Chondrocyte (in vitro differentiated cells): ENCODE measurements at places on chromosomes 16 and 17.

DNA sequence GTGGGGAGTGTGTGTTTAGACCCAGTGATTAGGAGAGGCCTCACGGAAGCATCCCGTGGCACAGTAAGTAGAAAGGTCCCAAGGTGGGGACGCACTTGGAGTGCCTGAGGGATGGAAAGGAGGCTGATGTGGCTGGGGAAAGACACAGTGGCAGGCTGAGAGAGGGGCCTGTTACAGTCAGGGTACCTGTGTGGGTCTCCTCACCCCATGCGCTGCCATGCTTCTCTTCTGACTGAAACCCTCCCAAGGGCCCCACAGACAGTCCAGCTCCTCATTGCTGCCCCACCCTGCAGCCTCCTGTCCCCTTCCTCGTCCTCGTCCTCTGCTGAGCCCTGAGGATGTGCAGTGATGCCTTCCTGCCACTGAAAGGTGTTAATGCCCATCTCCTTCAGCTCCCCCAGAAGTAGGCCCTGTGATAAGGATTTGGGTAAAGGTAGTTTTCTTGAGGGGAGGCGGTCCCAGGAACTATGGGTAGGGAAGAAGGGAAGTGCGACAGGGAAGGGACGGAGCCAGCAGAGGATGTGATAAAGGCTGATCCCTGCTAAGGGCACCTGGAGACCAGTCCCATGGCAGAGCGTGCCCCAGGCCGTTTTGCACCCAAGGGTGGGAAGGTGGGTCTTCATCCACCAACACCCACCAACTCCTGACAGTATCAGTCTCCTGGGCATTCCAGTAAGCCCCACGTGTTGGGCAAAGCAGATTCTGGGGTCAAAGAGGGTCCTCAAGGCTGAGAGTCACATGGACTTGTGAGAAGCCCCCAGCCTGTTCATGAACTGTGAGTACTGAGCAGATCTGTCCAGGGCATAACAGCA, 237.2 kb downstream of the GSG1L start:
- H3K4me3 ChIP-seq, result no peak overlapping the region
- H3K36me3 ChIP-seq, result peaks cover 2% of the 10 kb centered on the region
- H3K4me1 ChIP-seq, result no peaks in the 10 kb centered on the region
- peaks cover 20% of the 10 kb centered on the region for H3K27me3 ChIP-seq
- peak; percentile 59 for DNase-seq

DNA sequence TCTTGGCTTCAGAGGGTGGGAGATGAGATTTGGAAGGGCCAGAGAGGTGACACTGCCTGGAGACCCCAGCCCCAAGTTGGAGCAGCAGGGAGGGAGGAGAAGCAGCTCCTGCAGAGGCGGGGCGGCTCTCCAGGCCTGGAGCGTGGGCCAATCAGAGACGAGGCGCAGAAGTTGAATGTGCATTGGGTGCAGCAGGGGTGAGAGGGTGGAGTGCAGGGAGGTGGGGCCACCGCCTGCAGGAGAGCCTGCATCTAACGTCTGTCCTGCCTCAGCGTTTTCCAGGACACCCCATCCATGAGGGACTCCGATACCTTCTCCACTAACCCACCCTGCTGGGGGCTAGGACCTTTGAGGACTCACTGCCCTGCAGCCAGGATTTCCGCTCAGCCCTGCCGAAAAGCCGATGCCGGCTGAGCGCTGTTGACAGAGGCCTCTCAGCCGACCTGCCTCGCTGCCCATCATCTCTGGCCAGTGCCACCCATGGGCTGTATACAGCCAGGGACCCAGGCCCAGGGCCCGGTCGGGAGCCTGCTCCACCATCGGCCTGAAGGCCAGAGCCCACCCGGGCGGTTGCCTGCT, 146.2 kb downstream of the ENGASE start:
- peaks cover 61% of the 10 kb centered on the region for H3K27me3 ChIP-seq
- peaks cover 1% of the 10 kb centered on the region for H3K36me3 ChIP-seq
- H3K27ac ChIP-seq, result no peak overlapping the region
- no peak for DNase-seq
- H3K4me1 ChIP-seq, result peaks cover 3% of the 10 kb centered on the region

GRCh38 chr17:19753661-19754463, 5.8 kb upstream of the ALDH3A1 start:
- H3K27me3 ChIP-seq, result no peaks in the 10 kb centered on the region
- H3K27ac ChIP-seq, result peak overlapping the region; percentile 93
- H3K4me3 ChIP-seq, result no peak overlapping the region
- H3K4me1 ChIP-seq, result peaks cover 27% of the 10 kb centered on the region
- H3K36me3 ChIP-seq, result no peaks in the 10 kb centered on the region

DNA sequence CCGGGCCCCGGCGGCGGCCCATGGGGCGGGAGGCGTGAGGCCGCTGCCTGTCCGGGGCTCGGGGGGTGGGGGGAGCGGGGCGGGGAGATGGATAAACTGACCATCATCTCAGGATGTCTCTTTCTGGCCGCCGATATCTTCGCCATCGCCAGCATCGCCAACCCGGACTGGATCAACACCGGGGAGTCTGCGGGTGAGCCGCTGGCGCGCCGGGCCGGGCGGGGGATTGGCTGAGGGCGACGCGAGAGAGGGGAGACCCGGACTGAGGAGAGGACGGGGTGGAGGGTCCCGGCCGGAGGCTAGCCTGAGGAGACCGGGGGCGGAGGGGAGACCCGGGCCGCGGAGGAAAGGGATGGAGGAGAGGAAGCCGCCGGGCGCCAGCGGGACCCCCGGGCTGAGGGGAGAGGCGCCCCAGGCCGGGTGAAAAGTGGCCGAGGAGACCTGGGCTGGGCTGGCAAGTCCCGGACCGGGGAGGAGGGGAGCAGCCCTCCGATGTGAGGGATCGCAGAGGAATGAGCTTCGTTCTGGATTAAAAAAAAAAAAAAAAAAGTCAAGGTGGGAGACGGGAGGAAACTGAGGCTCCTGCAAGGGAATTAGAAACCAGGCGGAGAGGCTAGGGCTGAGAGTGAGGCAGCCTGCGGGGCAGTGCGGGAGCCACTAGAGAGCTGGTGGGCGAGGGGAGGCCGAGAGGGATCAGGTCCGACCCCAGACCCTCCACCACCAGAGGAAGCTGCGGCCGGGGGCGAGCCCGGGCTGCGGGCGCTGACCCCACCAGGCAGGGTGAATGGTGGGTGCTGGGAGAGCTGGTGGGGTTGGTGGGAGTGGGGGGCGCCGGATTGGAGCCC, 526 bp downstream of the MOSMO start:
- H3K4me3 ChIP-seq, result peak overlapping the region; percentile 91
- H3K36me3 ChIP-seq, result no peaks in the 10 kb centered on the region
- peak overlapping the region; percentile 61 for H3K27ac ChIP-seq

- H3K36me3 ChIP-seq, result no peaks in the 10 kb centered on the region
- H3K27ac ChIP-seq, result no peak overlapping the region
- no peak for DNase-seq
- no peak overlapping the region for H3K4me3 ChIP-seq
- H3K4me1 ChIP-seq, result peaks cover 17% of the 10 kb centered on the region
Observed at GRCh38 chr16:14121142-14121541, 50.0 kb downstream of the MRTFB start.

DNA sequence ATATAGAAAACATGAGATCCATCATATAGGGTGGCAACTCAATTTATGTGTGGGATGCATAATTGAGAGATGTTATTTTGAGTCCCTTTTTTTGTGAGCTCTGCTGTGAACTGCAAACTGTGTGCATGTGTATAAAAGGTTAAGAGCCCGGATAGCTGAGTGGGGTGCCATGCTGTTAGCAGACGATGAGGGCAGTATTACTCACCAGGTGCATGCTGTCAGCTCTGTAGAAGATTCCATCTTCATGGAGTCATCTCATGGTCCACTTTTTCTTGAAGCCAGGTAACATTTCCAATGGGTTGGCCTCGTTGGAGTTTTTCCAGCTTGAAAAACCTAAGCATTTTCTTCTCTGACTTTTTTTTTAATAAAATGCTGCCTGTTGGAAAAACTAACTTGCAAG, 43.0 kb upstream of the RHBDL3 start:
- H3K27ac ChIP-seq, result no peak overlapping the region
- no peak for DNase-seq
- H3K4me3 ChIP-seq, result no peak overlapping the region
- no peaks in the 10 kb centered on the region for H3K4me1 ChIP-seq
- H3K27me3 ChIP-seq, result no peaks in the 10 kb centered on the region

DNA sequence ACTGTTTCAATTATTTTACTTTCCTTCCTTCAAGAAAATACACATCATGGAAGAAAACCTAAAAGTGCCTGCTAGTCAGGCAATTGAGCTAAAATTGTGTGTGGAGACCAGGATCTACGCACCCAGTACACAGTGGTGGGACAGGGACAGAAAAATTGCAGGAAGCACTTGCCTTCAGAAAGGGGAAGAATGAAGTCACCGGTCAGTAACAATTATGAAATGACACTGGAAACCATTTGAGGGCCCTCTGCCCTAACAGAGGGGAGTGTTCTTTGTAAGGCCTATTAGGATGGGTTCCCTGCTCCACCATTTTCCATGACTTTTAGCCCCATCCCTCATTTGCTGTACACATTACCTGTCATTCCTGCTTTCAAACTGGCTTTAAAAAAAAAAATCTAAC, 4.5 kb upstream of the PHAF1 start:
- H3K36me3 ChIP-seq, result peaks cover 4% of the 10 kb centered on the region
- peaks cover 14% of the 10 kb centered on the region for H3K4me1 ChIP-seq
- H3K4me3 ChIP-seq, result no peak overlapping the region
- no peak for DNase-seq

DNA sequence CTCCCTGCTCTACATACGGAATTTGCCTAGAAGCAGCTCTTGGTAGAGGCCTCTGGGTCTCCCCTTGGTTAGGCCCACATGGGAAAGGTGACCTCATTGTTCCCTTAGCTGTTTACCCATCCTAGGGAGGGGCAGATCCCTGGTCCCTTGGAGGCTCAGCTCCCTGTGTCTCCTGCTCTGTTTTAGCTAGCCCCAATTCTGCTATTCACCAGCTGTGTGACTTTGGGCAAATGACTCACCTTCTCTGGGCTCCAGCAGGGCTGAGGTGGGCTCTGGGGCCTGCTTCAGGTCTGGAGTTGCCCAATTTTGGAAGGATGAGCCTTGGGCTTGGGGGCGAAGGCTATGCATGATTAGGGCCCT, 3.9 kb downstream of the ABCC3 start:
- H3K27ac ChIP-seq, result peak overlapping the region; percentile 96
- peaks cover 2% of the 10 kb centered on the region for H3K27me3 ChIP-seq
- no peaks in the 10 kb centered on the region for H3K36me3 ChIP-seq
- no peak overlapping the region for H3K4me3 ChIP-seq
- DNase-seq, result no peak

- no peak overlapping the region for H3K4me3 ChIP-seq
- H3K36me3 ChIP-seq, result no peaks in the 10 kb centered on the region
- H3K27ac ChIP-seq, result no peak overlapping the region
- H3K27me3 ChIP-seq, result peaks cover 5% of the 10 kb centered on the region
Observed at GRCh38 chr16:24002619-24003018, 166.8 kb downstream of the PRKCB start.

GRCh38 chr16:27464626-27465482, 62.9 kb downstream of the IL21R start:
- H3K4me3 ChIP-seq, result no peak overlapping the region
- no peak overlapping the region for H3K27ac ChIP-seq
- H3K27me3 ChIP-seq, result no peaks in the 10 kb centered on the region
- no peak for DNase-seq

GRCh38 chr17:40909351-40909750, 24.3 kb upstream of the KRT20 start:
- no peaks in the 10 kb centered on the region for H3K27me3 ChIP-seq
- H3K27ac ChIP-seq, result peak overlapping the region; percentile 82
- peaks cover 34% of the 10 kb centered on the region for H3K4me1 ChIP-seq
- no peaks in the 10 kb centered on the region for H3K36me3 ChIP-seq
